ENCODE measurements at places on chromosomes 1 and 21.

DNA sequence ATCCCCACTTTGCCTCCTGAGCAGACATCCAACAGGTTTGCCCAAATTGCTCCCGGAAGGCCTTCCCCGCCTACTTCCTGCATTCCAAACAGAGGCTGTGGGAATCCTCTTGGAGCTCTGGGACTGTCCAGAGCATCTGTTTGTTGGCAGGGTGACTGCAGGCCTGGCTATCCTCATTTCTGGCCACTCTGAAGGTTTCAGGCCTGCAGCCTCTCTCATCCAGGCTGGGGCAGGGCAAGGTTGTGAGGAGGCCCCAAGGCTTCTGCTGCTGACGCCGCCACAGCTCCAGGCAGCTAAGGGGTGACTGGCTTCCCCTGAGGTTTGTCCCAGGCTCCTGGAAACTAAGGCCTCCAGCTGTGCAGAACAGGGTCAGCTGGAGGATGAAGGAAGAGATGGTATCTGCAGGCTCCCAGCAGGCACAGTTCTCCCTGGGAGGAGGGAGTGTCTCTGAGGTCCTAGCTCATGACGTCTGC lies 11.3 kb downstream of the CDK18 start:
- no peak for DNase-seq

DNA sequence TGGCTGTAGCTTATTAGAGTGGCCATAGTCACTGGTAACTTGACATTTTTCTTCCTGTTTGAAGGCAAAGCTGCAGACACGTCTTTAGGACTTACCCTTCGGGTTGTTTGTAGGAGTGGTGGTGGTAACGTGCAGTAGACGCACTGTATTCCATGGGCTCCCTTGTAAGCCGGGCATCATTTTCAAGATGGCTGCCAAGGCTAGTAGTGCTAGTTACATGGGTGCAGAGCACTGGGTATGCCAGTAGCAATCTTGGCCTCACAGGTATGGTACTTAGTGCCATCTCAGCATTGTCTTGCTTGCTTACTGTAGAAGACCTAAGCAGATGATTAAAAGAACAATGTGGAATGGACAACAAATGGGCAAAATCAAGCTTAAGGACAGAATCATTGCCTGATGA lies 1.9 kb downstream of the YBX1 start:
- DNase-seq: peak; percentile 39

DNA sequence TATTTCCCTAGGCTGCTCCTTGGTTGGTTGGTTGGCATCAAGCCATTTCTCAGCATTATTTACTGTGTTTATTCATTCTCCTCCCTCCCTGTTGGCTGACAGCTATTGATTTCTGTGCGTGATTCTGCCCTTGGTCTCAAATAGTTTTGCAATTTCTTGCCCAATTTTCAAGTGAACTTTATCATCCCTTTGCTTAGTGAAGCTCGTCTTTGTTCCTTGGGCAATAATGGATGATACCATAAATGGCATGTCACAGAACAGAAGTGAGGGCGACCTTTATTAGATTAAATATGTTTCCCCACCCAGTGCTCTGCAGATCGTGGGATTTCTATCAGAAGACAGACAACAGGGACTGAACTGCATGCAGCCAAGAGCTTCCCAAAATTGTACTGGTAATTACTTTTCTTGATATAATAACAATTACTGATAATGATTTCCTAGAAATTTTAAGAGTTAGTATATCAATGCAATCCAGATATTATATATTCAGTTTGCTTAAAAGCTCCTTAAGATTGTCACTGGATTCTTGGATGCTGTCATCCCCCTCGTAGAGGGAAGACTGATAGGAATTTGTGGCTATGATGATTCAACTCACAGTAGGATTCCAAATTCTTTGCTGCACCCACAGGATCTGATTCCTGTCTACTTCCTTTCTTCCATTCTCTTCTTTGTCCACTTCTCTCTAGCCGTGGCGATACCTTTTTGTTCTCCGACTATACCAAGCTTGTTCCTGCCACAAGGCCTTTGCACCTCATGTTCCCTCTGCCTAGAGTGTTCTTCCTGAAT lies 122.1 kb upstream of the KAZN start:
- no peak for DNase-seq

DNA sequence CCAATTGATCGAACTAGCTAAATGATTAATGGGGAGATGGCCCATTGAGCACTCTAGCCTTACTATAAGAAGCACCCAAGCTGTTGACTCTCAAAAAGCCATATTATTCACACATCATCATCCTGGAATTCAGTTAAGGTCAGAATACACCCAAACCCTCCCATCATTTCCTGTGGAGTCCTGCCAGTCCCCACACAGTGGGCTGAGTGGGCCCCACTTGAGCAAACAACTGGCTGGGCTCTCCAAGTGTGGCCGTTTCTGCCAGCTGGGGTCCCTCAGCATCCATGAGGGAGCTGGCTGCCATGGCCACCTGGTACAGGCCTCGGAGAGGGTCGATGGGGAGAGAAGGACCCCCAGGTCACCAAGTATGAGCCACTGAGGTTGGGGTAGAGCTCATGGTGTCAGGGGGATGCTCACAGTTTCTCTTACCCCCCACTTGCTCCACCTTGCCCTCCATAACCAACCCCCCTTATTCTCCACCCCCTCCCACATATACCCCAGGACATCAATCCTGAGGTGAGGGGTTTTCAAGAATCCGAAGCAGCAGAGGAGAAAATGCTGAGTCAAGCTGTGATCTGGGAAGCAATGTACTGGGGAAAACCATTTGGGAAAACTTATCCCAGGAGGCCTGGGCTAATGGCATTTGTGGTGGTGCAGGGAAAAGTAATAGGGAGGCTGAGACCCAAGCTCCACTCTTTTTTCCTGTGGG lies 60.3 kb downstream of the UBE2T start:
- no peak for DNase-seq

DNA sequence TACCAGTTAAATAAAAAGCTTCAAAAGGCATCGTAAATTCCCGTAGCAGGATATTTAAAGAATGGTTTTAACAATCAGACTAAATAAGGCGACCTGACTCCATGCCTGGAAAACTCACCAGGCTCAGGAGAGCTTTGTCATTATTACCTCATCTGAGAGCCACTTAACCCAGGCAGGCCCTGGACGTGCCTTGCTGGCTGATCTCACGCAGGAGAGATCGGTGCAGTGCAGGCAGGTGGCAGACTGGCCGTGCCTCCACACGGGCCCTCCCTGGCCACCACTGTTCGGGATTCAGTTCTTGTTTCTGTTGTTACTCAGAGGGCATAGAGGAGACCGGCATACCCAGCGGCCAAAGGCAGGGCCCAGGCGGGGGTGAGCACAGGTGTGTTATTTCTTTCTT lies 6.4 kb downstream of the MT1HL1 start:
- DNase-seq: no peak

- no peak for DNase-seq
These were observed 91.4 kb upstream of the RAVER2 start for GRCh38 chr1:64653466-64653865.

DNA sequence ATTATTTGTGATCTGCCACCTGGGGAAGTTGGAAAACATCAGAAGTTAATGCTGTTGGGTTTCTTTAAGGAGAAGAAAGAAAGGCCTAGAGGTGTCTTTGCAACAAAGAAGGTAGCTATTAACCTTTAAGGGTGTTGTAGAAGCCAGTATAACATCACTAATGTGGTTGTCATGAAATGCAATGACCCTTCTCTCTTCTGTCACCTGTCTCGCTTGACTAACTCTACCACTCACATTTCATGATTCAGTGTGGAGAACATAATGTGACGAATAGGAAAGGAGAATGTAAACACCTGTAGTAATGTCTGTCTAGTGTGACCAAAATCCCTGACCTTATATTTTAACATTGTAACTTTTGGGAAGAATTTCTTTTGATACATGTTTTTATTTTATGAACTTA lies 211.7 kb upstream of the UBE2U start:
- no peak for DNase-seq
